ENCODE measurements at places on chromosomes 1 and 21.

DNA sequence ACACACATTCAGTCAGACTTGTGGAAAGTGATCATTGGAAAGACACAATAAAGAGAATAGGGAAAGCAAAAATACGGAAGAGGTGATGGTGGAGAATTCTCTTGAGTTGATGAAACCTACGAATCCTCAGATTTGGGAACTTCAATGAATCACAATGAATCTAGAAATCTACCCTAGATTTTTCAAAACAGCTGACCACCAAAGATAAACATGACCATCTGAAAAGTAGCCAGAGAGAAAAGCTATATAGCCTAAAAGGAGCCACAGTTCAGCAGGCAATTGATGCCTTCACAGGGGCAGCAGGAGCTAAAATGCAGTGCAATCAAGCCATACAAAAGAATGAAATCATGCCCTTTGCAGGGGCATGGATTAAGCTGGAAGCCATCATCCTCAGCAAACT is 170.6 kb upstream of the RUNX1 start:
- no peaks in the 10 kb centered on the region for H3K36me3 ChIP-seq
- DNase-seq, result no peak
- no peaks in the 10 kb centered on the region for H3K27me3 ChIP-seq
- no peak overlapping the region for H3K4me3 ChIP-seq
- no peak overlapping the region for H3K27ac ChIP-seq

DNA sequence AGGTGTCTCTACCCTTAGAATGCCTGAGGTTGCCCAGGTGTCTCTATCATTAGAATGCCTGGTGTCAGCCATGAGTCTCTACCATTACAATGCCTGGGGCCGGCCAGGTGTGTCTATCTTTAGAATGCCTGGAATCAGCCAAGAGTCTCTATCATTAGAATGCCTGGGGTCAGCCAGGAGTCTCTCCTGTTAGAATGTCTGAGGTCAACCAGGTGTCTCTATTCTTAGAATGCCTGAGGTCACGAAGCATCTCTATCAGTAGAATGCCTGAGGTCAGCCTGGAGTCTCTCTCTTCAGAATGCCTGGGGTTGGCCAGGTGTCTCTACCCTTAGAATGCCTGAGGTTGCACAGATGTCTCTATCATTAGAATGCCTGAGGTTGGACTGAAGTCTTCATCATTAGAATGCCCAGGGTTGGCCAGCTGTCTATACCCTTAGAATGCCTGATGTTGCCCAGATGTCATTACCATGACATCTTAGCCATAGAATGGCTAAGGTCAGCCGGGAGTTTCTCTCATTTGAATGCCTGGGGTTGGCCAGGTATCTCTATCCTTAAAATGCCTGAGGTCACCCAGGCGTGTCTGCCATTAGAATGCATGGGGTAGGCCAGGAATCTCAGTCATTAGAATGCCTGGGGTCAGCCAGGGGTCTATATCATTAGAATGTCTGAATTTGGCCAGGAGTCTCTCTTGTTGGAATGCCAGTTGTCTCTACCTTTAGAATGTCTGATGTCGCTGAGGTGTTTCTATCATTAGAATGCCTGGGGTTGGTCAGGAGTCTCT is 44.0 kb downstream of the RNF187 start:
- no peak for DNase-seq
- no peaks in the 10 kb centered on the region for H3K36me3 ChIP-seq
- H3K27ac ChIP-seq, result no peak overlapping the region
- no peak overlapping the region for H3K4me3 ChIP-seq
- H3K27me3 ChIP-seq, result peaks cover 3% of the 10 kb centered on the region

- H3K27me3 ChIP-seq, result no peaks in the 10 kb centered on the region
- H3K36me3 ChIP-seq, result no peaks in the 10 kb centered on the region
- H3K4me1 ChIP-seq, result no peaks in the 10 kb centered on the region
- no peak overlapping the region for H3K4me3 ChIP-seq
These were observed 47.8 kb downstream of the WNT9A start for GRCh38 chr1:227899820-227900449.

- H3K27ac ChIP-seq, result peak overlapping the region; percentile 10
- H3K36me3 ChIP-seq, result no peaks in the 10 kb centered on the region
- DNase-seq, result no peak
- H3K27me3 ChIP-seq, result no peaks in the 10 kb centered on the region
- H3K4me1 ChIP-seq, result peaks cover 11% of the 10 kb centered on the region
These were observed 37.1 kb upstream of the NBL1 start for GRCh38 chr1:19606817-19607642.

- H3K36me3 ChIP-seq, result no peaks in the 10 kb centered on the region
- H3K27me3 ChIP-seq, result no peaks in the 10 kb centered on the region
- no peak overlapping the region for H3K27ac ChIP-seq
- no peaks in the 10 kb centered on the region for H3K4me1 ChIP-seq
- no peak for DNase-seq
These were observed 53.5 kb upstream of the BACH1 start for GRCh38 chr21:29245104-29245643.

DNA sequence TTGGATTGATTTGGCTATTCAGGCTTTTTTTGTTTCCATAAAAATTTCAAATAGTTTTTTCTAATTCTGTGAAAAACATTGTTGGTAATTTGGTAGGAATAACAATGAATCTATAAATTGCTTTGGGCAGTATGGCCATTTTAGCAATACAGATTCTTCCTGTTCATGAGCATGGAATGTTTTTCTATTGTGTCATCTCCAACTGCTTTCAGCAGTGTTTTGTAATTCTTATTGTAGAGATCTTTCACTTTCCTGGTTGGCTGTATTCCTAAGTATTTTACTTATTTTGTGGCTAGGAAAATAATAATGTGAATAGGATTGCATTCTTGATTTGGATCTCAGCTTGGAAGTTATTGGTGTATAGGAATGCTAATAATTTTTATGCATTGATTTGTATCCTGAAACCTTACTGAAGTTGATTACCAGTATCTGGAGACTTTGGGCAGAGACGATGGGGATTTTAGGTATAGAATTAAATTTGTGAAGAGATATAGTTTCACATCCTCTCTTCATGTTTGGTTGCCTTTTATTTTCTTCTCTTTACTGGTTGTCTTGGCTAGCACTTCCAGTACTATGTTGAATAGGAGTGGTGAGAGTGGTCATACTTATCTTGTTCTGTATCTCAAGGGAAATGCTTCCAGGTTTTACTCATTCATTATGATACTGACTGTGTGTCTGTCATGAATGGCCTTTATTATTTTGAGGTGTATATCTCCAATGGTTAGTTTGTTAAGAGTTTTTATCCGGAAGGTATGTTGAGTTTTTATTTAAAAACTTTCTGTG is 57.3 kb downstream of the DRAM2 start:
- no peak overlapping the region for H3K4me3 ChIP-seq
- DNase-seq, result no peak
- H3K27ac ChIP-seq, result no peak overlapping the region
- peaks cover 3% of the 10 kb centered on the region for H3K27me3 ChIP-seq
- H3K36me3 ChIP-seq, result no peaks in the 10 kb centered on the region

DNA sequence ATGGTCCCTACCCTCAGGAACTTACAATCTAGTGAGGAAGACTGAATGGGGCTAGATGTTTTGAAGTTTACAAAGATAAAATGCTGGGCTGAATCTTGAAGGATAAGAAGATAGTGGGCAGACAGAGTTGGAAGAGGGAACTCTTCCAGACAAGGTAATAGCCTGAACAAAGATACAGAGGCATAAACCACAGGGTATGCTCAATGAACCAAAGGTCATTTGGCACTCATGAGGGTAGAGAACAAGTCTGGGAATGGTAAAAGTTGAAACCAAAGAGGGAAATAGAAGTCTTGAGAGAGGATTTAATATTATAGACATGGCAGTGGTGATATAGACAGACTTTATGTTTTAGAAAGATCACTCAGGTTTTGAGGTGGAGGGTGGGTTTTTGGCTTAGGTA is 48.1 kb upstream of the ZSWIM5 start:
- no peak overlapping the region for H3K4me3 ChIP-seq
- no peaks in the 10 kb centered on the region for H3K36me3 ChIP-seq
- H3K4me1 ChIP-seq, result no peaks in the 10 kb centered on the region
- DNase-seq, result no peak

DNA sequence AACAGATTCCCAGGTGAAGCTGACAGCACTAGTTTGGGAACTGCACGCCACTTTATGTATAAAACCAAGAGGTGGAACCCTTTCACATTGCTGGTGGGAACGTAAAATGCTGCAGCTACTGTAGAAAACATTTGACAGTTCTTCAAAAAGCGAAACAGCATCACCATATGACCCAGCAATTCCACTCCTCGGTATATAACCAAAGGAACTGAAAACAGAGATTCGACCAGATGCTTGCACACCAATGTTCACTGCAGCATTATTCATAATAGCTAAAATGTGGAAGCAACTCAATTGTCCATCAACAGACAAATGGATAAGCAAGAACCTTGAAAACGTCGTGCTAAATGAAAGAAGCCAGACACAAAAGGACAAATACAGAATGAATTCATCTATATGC is 17.5 kb downstream of the RSPH1 start:
- H3K4me1 ChIP-seq, result peaks cover 5% of the 10 kb centered on the region
- H3K36me3 ChIP-seq, result no peaks in the 10 kb centered on the region
- DNase-seq, result no peak

- no peak overlapping the region for H3K4me3 ChIP-seq
- H3K36me3 ChIP-seq, result no peaks in the 10 kb centered on the region
- DNase-seq, result no peak
- no peaks in the 10 kb centered on the region for H3K4me1 ChIP-seq
- no peaks in the 10 kb centered on the region for H3K27me3 ChIP-seq
These were observed 41.4 kb downstream of the CCDC18 start for GRCh38 chr1:93221913-93222312.

- H3K27me3 ChIP-seq, result no peaks in the 10 kb centered on the region
- no peaks in the 10 kb centered on the region for H3K4me1 ChIP-seq
- H3K27ac ChIP-seq, result no peak overlapping the region
- no peak overlapping the region for H3K4me3 ChIP-seq
- no peak for DNase-seq
These were observed 247.2 kb downstream of the FMN2 start for GRCh38 chr1:240338837-240339236.

GRCh38 chr1:46649764-46650163 is 18.4 kb downstream of the ATPAF1 start:
- H3K4me1 ChIP-seq, result no peaks in the 10 kb centered on the region
- DNase-seq, result no peak
- H3K4me3 ChIP-seq, result no peak overlapping the region
- no peaks in the 10 kb centered on the region for H3K27me3 ChIP-seq
- no peaks in the 10 kb centered on the region for H3K36me3 ChIP-seq
- H3K27ac ChIP-seq, result no peak overlapping the region

DNA sequence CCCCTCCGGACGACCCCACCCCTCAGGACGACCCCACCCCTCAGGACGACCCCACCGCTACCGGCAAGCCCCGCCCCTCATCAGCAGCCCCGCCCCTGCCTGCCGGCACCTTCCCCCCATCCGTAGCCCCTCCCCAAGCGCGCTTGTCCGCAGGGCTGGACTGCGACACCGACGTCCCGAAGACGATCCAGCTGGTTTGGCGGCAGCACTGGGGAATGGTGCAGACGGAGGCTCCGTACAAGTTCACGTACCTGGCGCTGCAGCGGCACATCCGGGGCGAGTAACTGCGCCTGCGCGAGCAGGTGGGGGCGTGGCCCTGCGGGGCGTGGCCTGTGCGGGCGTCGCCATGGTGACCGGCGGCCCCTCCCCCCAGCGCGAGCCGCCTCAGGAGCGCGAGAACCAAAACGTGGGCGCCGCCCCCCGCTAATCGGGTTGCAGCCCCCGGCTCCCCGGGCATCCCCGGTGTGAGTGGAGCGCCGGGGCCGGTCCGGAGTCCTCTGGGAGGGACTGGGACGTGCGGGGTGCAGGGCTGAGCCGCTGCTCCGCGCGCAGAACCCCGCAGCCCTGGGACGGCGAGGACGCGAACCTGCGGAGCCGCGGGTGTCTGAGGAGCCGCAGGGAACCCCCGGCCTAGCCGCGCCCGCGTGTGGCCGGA is 4.9 kb downstream of the RNF223 start:
- peaks cover 4% of the 10 kb centered on the region for H3K4me1 ChIP-seq
- H3K4me3 ChIP-seq, result peak overlapping the region; percentile 44
- H3K27ac ChIP-seq, result no peak overlapping the region
- peak; percentile 91 for DNase-seq
- no peaks in the 10 kb centered on the region for H3K27me3 ChIP-seq

- no peak overlapping the region for H3K4me3 ChIP-seq
- no peaks in the 10 kb centered on the region for H3K36me3 ChIP-seq
- DNase-seq, result no peak
- peaks cover 2% of the 10 kb centered on the region for H3K4me1 ChIP-seq
These were observed 39.3 kb downstream of the MTARC1 start for GRCh38 chr1:220825819-220826551.

GRCh38 chr1:10161541-10162290 is 48.7 kb upstream of the KIF1B start:
- no peak overlapping the region for H3K27ac ChIP-seq
- H3K27me3 ChIP-seq, result no peaks in the 10 kb centered on the region
- H3K36me3 ChIP-seq, result peaks cover 28% of the 10 kb centered on the region
- H3K4me3 ChIP-seq, result no peak overlapping the region
- no peaks in the 10 kb centered on the region for H3K4me1 ChIP-seq

DNA sequence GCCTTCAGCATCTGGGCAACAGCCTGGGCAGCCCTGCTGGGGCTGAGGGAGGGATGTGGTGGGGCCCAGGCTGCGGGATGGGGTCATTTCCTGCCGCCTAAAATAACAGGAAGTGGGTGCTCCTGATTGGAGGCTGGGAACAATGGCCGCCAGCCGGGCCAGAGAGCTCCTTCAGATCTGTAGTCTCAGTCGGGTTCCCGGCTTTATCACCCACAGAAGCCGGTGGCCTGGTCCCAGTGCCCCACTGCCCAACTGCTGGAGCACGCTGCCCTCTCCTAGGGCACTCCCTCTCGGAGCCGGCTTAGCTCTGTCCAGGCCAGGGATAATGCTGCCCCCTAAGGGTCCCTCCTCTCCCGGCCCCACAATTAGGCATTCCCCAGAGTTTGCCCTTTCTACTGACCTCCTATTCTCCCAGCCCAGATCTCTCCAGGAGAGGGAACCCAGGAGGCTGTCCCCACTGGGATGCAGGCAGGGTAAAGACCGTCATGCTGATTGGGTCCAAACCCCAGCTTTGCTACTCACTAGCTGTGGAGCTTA is 5.1 kb downstream of the MAP7D1 start:
- no peaks in the 10 kb centered on the region for H3K27me3 ChIP-seq
- peak overlapping the region; percentile 75 for H3K27ac ChIP-seq
- DNase-seq, result no peak
- H3K4me3 ChIP-seq, result no peak overlapping the region

GRCh38 chr1:213127074-213127473 is 76.0 kb downstream of the RPS6KC1 start:
- H3K4me1 ChIP-seq, result no peaks in the 10 kb centered on the region
- H3K27me3 ChIP-seq, result no peaks in the 10 kb centered on the region
- no peak overlapping the region for H3K4me3 ChIP-seq
- H3K27ac ChIP-seq, result no peak overlapping the region

DNA sequence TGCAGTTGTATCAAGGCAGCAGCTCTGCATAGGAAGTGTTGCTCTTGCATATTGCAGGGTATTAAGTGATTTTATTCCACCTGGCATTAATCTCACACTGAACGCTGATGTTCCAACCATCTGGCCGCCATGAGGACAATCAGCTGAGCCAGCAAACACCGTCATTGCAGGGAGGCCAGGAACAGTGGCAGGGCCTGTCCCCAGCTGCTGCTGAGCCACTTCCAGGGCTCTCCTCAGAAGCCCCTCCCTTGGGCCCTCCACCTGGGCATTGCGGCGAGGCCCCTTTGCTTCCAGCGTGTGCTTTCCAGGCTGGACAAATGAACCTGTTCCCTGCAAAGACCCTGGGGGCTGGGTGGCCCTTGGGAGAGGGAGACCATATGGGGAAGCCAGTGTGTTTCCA is 171.6 kb upstream of the C1orf174 start:
- H3K36me3 ChIP-seq, result no peaks in the 10 kb centered on the region
- no peaks in the 10 kb centered on the region for H3K4me1 ChIP-seq
- no peak overlapping the region for H3K27ac ChIP-seq
- H3K27me3 ChIP-seq, result peaks cover 2% of the 10 kb centered on the region
- no peak overlapping the region for H3K4me3 ChIP-seq
- no peak for DNase-seq

- H3K36me3 ChIP-seq, result no peaks in the 10 kb centered on the region
- no peak for DNase-seq
- H3K4me1 ChIP-seq, result no peaks in the 10 kb centered on the region
These were observed 75.5 kb downstream of the ASTN1 start for GRCh38 chr1:177088966-177089365.

Measured in liver (tissue), 10 donors.